ENCODE measurements at places on chromosomes 3 and 15.

GRCh38 chr3:61983479-61983878 is 389.9 kb downstream of the FEZF2 start:
- no peak for DNase-seq

DNA sequence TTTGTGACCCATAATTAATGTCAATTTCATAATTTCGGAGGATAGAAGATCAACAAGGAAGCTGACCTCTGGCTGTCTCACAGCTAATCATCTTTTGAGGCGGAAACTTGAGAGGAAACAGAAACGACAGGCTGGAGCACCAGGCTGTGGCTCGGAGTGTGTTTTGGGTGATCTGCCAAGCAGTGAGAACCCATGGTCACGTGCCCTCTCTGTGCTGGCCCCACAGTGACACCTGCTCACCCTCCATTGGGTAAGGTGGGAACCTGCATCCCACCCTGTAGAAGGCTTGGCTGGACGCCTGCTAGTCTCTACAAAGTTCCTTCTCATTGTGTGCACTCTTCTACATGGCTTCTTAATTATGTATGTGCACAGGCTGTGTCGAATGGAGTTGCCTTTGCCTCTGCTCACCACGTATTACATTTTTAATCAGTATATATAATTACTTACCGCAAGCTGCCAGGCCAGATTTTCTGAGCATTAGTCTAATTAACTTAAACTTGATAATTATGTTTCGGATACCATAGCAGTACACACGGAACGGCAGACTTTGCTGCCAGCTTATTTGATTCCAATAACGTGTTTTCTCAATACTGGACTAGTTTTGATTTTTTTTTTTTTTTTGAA is 719.4 kb upstream of the CFAP20DC start:
- no peak for DNase-seq

DNA sequence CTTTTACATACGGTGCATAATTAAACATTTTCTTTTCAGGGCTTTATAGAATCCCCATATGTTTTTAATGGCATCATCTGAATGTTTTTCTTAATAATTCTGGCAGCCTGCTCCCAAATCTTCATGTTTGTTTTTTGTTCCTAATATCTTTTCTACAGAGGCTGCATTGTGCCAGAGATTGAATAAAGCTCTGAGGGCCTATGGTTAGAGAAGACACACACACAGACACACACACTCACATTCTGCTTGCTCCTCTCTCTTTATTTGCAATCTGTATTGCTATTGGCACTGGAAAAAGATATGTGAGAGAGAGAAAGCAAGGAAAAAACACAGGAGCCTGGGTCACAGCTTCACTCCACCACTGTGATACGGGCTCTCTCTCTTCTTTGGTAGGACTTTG is 136.0 kb downstream of the MECOM start:
- DNase-seq = no peak

DNA sequence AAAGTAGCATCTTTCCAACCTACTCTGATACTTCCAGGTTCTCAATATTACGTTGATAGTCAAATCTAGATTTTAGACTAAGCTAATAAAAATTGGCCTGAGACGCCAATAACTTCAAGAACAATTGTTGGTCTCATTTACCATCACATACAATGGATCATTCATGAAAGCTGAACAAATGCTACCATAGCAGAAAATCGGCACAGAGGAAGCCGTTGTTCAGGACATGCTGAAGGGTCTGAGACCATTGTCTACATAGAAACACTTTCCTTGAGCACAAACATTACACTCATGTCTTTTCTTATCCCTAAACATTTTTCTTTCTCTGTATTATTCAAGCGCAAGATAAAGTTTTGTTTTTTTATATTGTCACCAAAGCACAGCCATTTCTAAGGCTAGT is 37.2 kb upstream of the FHIT start:
- DNase-seq = no peak

GRCh38 chr3:15831927-15832326 is 34.1 kb upstream of the ANKRD28 start:
- DNase-seq = no peak

DNA sequence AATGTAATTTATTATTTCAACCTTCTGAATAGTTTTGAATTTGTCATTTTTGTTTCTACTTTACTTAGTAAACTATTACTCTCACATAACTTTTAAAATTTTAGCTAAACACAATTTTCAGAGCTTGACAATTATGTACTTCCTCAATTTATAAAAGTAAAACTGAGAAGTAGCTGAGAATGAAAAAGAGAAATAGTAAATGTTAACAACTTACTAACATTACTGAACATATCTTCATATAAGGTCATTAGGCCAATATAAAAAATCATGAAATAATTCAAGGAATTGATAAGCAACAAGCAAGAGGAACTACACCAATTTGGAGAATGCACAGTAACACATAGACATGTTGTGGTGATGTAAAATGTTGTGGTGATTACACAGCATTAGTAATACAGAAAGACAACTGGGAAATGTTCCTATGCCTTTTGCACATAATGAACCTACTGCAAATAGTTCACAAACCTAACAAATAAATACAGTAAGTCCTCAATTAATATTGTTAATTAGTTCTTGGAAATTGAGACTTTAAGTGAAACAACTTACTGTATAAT is 137.9 kb downstream of the CBLB start:
- DNase-seq = no peak

DNA sequence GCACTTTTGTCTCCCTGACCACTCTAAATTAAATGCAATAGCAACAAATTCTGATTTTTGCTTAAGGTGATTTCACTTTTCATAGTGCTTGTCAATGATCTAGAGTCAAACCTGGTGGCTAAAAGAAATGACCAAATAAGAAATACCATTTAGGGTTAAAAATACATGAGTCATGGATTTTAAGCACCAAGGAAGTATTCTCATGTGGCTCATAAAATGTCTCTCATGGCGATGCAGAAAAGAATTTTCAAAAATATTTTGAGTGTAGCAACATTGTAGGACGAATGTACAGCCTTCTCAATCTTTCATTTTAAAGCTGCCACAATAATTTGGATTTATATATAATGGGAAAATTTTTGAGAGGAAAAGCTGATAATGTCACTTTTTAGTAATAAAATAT is 193.6 kb downstream of the EPHA3 start:
- no peak for DNase-seq

DNA sequence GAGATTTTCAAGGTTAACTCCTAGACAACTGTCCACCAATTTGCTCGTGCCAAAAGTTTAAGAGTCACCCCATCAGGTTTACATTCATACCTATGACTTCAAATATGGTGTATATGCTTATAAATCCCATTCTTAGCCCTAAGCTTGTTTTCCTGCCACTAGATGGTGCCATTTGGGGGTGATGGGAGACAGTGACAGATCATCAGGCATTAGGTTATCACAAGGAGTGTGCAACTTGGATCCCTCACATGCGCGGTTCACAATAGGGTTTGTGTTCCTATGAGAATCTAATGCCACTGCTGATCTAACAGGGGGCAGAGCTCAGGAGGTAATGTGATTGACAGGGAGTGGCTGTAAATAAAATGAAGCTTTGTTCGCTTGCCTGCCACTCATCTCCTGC is 182.7 kb downstream of the CNTN6 start:
- DNase-seq = no peak

DNA sequence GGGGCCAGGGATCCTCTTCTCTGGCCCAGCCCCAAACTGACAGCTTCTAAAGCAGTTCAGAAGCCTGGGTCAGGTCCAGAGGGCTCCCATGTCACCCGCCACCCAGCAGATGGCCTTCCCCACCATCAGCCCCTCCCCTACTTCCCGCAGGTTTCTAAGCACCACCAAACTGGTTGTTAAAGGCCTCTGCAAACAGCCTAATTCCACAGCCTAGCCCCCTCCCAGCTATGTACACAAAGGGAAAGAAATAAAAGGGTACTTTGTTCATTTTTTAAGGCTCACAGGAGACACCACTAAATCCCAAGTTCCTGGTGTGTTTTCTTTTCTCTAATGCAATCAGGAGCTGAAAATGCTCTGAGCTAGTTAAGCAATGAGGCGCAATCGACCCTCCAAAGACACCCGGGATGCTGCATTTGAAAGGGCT is 30.6 kb downstream of the PLCH1 start:
- peak; percentile 18 for DNase-seq

- DNase-seq = no peak
Observed at GRCh38 chr15:101027273-101027901, 108.2 kb downstream of the LRRK1 start.

GRCh38 chr15:33086500-33087121 is 107.9 kb downstream of the FMN1 start:
- no peak for DNase-seq

DNA sequence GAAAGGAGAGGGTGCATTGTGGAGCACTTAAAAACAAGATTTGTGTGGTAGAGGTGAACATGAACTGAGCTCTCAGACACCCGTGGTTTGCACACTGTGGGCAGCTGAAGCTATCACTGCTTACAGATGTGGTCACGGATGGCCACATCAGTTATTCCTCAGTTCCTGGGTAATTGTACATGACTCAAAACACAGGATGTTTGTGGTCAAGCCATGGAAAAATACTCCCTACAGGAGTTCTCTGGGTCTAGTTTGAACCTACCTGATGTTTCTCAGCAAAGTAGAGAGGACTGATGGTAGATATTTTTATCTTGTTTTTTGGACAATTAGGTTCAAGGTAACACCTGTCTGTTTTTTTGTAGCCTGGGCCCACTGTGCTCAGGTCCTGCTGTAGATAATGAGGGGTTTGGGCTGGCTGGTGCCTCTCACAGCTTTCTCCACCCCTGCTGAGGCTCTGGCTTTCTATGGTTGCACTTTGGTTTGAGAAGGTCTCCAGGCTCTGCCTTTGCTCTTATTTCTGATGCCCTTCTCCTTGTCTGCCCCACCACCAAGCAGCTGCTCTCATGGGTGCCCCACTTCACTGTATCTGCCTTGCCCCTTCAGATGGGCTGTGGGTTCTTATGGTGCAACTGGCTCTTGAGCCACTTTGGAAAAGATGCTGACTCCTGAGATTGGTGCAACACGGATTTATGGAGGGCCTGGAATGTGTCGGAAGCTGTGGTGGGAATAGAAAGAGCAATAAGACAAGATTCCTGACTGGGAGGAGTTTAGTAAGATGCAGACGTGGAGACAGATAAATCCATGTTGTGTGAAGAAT is 40.1 kb downstream of the CDCP1 start:
- DNase-seq = no peak

DNA sequence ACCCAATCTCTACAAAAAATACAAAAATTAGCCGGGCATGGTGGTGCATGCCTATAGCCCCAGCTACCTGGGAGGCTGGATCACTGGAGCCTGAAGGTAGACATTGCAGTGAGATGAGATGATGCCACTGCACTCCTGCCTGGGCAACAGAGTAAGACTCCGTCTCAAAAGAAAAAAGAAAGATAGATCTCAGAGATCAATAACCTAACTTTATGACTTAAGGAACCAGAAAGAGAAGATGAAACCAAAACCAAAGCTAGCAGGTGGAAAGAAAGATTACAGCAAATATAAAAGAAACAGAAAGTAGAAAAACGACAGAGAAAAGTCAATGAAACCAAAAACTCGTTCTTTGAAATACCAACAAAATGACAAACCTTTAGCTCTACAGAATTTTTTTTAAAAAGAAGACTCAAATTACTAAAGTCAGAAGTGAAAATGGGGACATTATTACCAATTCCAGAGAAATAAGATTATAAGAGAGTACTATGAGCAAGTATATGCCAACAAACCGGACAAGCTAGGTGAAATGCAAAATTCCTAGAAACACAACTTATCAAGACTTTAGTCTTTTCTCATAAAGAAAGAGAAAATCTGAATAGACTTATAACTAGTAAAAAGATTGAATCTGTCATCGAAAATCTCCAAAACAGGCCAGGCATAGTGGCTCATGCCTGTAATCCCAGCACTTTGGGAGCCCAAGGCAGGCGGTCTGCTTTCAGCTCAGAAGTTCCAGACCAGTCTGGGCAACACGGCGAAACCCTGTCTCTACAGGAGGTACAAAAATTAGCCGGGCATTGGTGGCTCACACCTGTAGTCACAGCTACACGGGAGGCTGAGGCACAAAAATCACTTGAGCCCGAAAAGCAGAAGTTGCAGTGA is 35.0 kb downstream of the ACAP2 start:
- no peak for DNase-seq

GRCh38 chr3:124636101-124636862 is 94.0 kb upstream of the UMPS start:
- DNase-seq = no peak

GRCh38 chr3:185846037-185846436 is 21.2 kb upstream of the IGF2BP2 start:
- DNase-seq = no peak

DNA sequence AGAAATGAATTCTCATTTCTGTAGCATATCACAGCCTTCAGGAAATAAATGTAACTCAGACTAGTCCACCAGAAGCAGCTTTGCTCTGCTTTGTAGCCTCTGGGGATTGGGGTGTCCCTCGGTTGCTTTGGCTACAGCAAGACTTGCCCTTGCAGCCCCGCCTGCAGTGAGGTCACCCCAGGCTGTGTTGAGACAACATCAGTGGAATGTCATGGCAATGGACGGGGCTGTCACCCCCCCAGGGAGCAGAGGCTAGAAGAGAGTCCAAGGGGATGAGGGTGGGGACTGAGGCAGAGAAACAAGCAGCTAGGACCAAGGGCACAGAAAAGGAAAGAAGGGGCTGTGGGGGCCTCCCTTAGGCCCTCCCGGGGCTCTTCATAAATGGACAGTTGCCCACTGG is 854 bp downstream of the CLEC3B start:
- DNase-seq = peak; percentile 24

DNA sequence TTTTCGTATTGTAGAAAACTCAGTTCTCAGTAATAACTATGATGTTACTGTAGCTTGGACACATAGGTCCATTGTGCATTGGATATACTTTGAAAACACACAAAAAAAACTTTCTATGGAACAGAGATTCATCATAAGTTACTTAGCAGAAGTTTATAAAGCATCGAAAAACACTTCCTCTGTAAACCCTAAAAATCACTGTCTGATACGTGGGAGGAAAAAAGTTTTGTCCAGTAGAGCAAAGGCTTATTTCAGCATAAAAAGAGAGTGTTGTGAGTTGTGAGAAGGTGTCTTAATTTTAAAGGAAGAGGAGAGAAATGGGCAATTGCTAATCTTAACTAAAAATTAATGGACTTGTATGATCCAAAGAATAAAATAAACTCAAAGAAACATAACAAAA is 64.8 kb downstream of the OSTN start:
- no peak for DNase-seq

DNA sequence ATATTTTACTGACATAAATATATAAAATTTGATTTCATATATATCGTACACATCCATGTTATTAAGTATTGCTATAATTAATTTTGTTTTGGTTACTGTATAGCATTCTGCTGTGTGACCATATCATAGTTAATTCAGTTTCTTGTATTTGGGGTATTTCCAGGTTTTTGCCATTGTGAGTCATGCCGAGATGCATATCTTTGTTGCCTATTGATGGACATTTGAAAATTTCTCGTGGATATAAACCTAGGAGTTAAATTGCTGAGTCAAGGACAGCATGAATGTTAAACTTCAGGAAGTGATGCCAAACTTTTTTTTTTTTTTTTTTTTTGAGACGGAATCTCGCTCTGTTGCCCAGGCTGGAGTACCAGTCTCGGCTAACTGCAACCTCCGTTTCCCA is 33.7 kb upstream of the GPR171 start:
- DNase-seq = no peak

DNA sequence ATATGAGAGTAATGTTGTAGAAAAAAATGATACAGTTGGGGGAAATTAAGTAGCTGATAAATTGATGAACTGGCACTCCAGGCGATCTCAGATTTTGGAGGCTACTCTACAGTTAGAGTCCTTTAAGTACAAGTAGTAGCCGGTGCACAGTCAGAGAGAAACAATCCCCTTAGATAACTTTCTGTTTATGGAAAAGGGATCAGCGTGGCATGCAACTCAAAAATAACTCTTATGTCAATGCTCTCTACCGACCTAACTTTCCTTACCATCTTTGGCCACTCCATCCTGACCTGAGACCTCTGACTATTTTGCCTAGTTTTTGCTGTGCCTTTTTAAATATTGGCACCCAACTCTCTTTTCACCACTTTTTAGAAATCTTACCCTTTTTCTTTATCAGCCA is 299.6 kb downstream of the UNC13C start:
- no peak for DNase-seq
